Activated naive CD8-positive, alpha-beta T cell treated with anti-CD3 and anti-CD28 coated beads, Interleukin-2, amount 10 ng/mL, durations not matched to agents 7 days and 5 days (primary cell): ENCODE measurements at places on chromosomes 4 and X.
A peak's percentile ranks its signal among the peaks of the same experiment; 100 is the strongest.

GRCh38 chr4:13547485-13548041, 3.3 kb upstream of the NKX3-2 start:
- peak; percentile 66 for DNase-seq

DNA sequence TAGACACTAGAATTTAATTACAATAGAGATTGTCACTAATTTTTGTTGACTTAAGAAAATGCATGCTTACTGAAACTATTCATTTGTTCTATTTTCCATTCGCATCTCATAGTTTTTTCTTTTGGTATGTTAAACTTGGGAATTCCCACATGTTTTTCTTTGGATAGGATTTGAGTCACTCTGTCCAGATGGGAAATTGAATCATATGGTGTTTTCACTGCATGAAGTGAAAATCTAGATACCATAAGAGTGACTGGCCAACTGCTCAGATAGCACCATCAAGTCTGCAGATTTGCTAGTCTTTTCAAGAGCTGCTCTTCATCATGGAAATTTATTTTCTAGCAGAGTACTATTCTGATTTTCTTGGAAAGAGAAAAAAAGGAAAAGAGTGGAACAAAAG, 172.6 kb downstream of the FAM47B start:
- DNase-seq = no peak

DNA sequence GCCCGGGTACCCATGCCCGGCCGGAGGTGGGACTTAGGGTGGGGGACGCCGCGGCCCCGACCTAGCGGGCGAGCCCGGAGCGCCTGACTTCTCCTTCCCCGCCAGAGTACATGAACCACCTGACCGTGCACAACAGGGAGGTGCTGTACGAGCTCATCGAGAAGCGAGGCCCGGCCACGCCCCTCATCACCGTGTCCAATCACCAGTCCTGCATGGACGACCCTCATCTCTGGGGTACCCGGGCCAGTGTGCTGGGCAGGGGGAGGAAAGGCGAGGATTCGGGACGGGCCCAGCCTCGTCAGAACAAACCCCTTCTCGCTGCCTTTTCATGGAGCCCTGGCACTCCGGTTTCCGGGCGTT, 622 bp downstream of the TAFAZZIN start:
- DNase-seq = peak; percentile 65

- DNase-seq = no peak
These were observed 1.5 kb downstream of the TMEM271 start for GRCh38 chr4:574346-575161.

DNA sequence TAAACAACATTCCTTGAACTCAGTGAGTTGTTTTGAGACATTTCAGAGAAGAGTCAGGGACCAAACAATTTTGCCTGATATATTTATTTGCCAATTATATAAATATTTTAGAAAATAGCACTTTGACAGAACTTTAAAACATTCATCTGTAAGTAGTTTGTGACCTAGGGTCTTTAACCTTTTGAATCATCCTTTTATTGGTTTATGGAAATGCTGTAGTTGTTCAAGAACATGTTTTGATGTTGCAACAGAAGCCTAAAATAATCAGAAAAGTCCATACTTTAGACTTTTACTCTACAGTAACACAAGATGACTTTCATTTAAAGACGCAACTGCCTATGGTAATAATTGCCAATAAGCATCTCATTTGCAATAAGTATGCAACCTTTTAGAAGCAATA, 43.0 kb downstream of the CXCL1 start:
- no peak for DNase-seq

DNA sequence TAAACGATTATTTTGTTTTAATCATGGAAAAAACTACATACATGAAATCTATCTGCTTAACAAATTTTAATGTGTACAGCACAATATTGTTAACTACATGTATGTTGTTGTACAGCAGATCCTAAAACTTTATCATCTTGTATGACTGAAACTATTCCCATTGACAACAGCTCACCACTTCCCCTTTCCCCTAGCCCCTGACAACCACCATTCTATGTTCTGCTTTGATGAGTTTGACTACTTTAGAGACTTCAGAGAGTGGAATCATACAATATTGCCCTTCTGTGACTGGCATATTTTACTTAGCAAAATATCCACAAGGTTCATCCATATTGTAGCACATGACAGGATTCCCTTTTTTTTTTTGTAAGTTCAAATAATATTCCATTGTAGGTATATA, 185.9 kb downstream of the CFAP299 start:
- DNase-seq = no peak

DNA sequence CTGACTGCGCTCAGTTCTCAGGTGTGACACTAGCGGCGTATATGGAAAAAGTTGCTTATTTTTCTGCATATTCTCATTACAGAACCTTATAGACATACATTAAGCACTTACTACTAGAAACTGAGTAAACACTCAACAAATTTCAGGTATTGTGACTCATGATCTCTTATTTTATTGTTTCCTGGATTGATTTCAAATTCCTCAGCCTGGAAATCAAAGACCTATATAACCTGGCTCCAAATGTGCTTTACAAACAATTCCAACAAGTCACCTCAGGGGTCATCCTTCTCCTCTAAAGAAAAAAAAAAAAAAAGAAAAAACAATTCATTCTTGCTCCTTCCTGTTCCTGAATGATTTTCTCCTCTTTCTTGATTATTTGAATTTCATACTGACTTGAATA, 152.3 kb downstream of the ADAM29 start:
- DNase-seq = no peak

GRCh38 chrX:21958916-21959315, 18.4 kb downstream of the SMS start:
- DNase-seq = no peak

- no peak for DNase-seq
These were observed 355.2 kb downstream of the DCAF12L2 start for GRCh38 chrX:125810856-125811255.

DNA sequence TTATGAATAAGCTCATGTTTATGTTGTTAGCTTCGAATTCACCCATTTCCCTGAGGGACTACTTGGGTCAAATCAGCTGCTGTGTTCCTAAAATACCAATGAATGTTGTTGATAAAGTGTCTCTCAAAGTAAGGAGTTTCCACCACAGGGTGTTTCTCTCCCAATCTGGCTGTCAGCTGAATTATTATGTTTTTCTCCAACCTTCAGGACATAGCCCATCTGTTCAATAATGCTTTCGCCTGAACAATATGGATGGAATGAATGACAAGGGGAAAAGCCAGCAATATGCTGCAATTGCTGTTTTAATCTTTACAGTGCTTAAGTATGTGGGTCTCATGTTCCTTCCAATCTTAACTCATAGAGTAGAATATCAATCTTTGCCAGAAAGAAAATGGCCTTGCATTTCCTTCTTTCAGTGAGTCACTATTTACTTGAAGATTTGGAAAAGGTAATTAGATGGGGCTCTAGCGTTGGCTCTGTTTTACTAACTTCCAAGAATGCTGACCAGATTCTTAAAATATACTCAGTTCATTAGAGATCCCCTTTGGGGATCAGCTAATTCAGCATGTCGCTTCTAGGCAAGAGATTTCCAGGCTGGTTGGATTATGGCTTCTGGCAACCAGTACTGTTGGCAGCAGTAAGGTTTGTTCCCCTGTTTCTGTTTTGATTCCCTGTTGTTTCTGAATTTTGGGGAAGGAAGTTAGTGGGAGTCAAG, 410.5 kb downstream of the PPP3CA start:
- no peak for DNase-seq

DNA sequence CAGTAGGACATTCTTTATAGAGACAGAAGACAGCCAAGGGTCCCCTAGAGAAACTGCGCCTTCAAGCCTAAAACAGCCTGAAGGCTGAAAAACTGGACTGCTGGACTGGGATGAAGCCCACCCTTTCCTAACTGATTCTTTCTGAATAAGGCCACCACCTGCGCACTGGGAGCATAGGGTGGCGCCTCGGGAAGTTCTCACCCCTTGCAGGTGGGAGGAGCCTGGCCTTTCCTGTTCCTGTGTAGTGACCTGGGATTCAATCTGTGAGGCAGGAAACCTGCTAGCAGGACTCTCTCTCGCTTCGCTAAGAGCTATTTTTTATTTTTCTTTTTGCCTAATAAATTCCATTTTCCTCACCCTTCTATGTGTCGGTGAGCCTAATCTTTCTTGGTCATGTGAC, 61.8 kb upstream of the KLHL13 start:
- DNase-seq = no peak

GRCh38 chr4:150142831-150143230, 64.6 kb downstream of the DCLK2 start:
- DNase-seq = no peak

- DNase-seq = no peak
These were observed 21.6 kb downstream of the TSPAN6 start for GRCh38 chrX:100615005-100615404.

GRCh38 chr4:144645102-144645630, 790 bp upstream of the HHIP start:
- DNase-seq = no peak

GRCh38 chr4:148831945-148832344, 389.7 kb upstream of the NR3C2 start:
- no peak for DNase-seq

DNA sequence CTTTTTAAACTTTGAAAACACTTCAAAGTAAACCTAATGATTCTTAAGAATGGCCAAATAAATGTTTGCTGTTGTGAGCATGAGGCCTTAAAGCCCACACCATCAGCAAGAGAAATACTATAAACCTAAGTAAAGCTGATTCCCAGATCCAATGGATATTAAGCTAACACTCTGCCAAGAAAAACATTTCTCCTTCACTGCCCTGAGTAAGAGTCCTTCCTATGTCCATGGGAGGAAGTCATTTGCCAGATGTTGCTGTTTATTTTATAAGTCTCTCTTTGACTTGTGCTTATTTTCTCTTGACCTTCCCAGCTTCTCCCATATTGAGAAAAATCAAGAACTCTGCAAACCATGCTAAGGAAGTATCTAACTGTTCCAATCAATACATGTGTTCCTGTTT, 154.3 kb upstream of the EDNRA start:
- no peak for DNase-seq

GRCh38 chr4:29560452-29560851, 1159.7 kb upstream of the PCDH7 start:
- no peak for DNase-seq

DNA sequence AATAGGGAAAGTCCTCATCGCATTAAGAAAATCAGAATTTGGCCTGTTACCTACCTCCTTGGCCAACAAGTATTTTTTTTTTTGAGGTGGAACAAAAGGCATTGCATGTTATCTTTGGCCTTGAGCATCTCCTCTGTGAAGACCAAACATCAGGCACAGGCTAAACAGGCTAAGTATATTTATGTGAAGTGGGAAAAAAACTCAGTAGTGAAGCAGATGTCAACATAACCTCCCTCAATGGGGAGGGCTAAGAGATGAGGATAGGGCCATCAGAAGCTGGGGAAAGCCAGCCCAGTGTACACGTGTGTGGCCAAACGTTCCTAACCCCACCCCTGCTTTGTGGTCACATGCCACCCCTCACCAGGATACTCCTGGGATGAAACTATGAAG, 102.5 kb downstream of the FNIP2 start:
- DNase-seq = no peak

DNA sequence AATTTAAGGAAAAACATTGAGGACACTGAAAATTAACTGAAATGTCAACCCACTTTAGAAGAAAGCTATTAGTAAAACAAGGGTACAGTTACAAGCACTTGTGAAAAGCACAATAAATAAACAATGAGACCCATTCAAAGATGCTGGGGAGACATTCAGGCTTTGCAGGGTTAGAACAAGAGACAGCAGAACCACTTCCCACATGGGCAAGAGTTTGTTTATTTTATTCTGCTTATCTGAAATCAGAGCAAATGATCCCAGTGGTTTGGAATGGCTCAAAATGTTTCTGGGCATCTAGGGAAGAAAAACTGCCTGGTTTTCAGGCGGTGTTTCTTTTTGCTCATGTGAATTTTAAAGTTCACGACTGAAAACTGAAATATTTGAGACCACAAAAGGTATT, 42.4 kb downstream of the PPP3CA start:
- no peak for DNase-seq

GRCh38 chr4:98026362-98026761, 116.9 kb downstream of the STPG2 start:
- DNase-seq = no peak

DNA sequence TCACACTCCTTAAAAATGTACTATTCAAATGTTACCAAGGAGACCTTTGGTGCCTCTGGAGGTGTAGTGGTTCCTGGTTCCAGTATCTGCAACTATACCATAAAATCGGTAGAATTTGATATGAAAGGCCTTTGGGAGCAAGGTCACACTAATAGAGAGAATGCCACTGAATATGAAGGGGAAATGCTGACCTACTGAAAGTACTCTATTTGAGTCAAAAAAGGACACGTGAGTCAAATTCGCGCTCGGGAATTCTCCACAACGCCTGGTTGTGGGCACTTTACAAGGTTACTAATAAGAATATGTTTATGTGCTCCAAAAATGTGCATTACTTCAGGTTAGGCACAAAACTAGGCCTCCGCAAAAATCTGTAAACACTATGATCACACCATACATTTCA, 39.5 kb upstream of the RELL1 start:
- DNase-seq = no peak

DNA sequence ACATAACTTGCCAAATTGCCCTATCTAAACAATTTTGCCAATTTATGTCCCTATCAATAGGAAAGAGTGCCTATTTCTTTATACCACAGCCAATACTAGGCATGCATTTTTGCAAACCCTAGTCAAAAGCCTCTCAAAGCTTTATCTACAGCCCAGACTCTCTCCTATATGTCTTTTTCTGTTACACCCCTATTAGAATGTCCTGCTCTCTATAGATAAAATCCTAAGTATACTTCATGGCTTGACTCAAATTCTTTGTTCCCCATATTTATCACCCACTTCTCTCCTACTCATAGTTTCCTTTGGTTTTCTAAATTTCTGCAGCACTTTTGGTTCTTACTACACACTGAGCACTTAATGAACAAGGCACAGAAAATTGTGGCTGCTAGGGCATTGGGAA, 38.0 kb downstream of the NUP62CL start:
- no peak for DNase-seq

- no peak for DNase-seq
These were observed 15.2 kb downstream of the GATB start for GRCh38 chr4:151745481-151746231.

- DNase-seq = no peak
These were observed 417.2 kb downstream of the TRAM1L1 start for GRCh38 chr4:116668190-116668589.

DNA sequence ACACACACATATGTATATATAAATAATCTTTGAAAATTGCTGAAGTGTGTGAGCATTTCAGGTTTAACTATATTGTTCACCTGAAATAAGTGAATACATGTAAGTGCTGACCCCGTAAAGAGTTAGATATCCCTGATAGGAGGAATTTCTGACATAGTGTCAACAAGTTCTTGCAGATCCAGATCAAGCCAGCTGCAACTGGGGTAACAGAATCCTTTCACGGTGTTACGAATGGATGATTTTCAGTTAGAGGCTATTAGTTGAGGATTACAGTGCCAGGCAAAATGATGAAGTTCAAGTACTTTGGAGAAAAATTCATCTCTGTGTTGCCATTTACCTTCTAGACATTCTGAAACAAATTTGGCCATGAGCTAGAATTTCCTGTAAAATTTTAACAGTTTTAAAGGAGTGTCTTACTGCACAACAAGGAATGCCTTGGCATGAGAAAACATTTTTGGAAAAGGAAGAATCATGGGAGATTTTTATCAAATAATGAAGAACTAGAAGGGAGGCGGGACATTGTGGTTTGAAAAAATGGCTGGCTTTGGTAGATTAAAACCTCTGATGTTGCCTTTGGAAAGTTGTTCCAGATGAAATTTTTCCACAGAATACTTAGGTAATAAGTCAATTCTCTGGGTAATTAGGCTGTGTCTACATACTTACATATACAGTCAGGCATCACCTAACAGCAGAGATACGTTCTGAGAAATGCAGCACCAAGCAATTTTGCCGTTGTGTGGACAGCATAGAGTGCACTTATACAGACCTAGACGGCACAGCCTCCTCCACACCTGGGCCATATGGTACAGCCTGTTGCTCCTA, 84.4 kb upstream of the FAT1 start:
- no peak for DNase-seq
